Ovary (tissue), 10 donors: ENCODE measurements at places on chromosomes 2 and 18. TPM values are rescaled to one million over a fixed set of nuclear protein-coding genes. Genes with fewer than 3 reads are reported as not detected.

The EIPR1 gene
- total RNA-seq: 8.7 TPM

The TCF23 gene
- 57.1 TPM for total RNA-seq

The NAGK gene
- 68.1 TPM for total RNA-seq

The SERPINB7 gene
- total RNA-seq: not detected

The ADRA2B gene
- total RNA-seq: 0.63 TPM

DNA sequence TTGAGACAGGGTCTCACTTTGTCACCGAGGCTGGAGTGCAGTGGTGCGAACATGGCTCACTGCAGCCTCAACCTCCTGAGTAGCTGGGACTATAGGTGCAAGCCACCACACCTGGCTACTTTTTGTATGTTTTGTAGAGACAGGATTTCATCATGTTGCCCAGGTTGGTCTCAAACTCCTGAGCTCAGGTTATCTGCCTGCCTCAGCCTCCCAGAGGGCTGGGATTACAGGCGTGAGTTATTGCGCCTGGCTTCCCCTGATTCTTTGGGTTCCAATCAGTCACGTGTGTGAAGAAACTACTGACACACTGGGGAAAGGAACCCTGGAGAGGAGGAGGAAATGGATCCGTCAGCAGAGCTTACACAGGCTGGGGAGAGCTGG, 22.3 kb upstream of the RAB10 start:
- H3K27me3 ChIP-seq: no peaks in the 10 kb centered on the region
- no peak overlapping the region for H3K4me3 ChIP-seq
- peaks cover 3% of the 10 kb centered on the region for H3K4me1 ChIP-seq
- no peak overlapping the region for H3K27ac ChIP-seq

GRCh38 chr2:186716899-186717298, 23.0 kb downstream of the FAM171B start:
- no peak for DNase-seq
- peaks cover 2% of the 10 kb centered on the region for H3K4me1 ChIP-seq
- H3K27me3 ChIP-seq: no peaks in the 10 kb centered on the region
- H3K36me3 ChIP-seq: no peaks in the 10 kb centered on the region

GRCh38 chr18:319720-320119, 51.9 kb upstream of the THOC1 start:
- H3K4me1 ChIP-seq: no peaks in the 10 kb centered on the region
- no peak overlapping the region for H3K4me3 ChIP-seq
- DNase-seq: no peak

DNA sequence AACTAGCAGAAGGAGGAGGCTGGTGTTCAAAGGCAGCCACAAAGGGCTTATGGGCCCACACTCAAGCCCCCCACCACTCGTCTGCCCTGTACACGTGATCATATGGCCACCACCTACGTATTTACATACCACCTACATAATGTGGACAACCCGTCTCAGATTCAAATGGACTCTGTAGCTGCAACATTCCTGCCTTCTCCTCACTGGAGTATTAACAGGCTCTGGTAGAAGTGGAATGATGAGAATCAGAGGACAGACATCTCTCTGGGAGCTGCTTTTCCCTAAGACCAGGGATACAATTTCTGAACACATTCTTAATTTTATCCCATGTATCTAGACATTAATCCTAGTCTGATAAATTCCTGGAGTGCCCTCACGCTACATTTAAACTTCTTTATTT, 9.5 kb upstream of the CETN1 start:
- no peak overlapping the region for H3K27ac ChIP-seq

DNA sequence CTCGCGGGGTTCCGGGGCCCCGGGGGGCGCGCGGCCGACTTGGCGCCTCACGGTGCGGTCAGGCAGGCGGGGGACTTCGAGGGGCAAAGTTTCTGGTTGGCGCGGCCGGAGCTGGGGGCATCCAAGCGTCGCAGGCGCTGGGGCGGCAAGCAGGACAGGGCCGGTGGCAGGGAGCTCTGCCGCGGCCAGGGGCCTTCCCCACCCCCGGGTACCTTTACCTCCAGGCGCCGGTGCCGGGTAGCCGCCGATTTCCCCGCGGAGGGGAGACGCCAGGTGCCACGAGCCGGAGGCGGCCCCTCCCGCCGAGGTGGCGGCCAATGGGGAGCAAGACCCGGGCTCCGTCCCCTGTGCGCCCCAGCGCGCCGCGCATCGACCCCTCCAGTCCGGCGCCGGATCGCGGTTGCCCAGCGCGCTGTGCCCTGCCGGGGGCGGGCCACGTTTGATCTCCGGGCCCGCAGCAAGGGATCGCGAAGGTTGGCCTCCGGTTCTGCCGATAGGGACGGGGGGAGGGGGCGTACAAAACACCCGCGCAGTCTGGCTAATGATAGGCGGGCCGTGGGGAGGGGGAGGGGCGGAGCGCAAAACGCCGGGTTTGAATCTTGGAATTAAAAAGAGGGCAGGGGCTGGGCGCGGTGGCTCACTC, at the start of gene ST8SIA5:
ST8SIA5 (minus strand) TSS at position 495 of the 643 bp plus-strand sequence. CDS start 545 bp downstream, outside the sequence.
- no peaks in the 10 kb centered on the region for H3K36me3 ChIP-seq
- no peaks in the 10 kb centered on the region for H3K27me3 ChIP-seq
- no peak within 1 kb of the TSS for H3K27ac ChIP-seq
- no peak for DNase-seq

GRCh38 chr2:189179570-189179950, at the start of gene COL5A2:
COL5A2 (minus strand) TSS chr2:189179761; CDS start chr2:189179604, 157 bp downstream.
- no peaks in the 10 kb centered on the region for H3K36me3 ChIP-seq
- H3K27ac ChIP-seq: peak within 1 kb of the TSS; percentile 9
- H3K4me3 ChIP-seq: peak within 1 kb of the TSS; percentile 56
- H3K4me1 ChIP-seq: peaks cover 1% of the 10 kb centered on the region
- DNase-seq: peak; percentile 62

DNA sequence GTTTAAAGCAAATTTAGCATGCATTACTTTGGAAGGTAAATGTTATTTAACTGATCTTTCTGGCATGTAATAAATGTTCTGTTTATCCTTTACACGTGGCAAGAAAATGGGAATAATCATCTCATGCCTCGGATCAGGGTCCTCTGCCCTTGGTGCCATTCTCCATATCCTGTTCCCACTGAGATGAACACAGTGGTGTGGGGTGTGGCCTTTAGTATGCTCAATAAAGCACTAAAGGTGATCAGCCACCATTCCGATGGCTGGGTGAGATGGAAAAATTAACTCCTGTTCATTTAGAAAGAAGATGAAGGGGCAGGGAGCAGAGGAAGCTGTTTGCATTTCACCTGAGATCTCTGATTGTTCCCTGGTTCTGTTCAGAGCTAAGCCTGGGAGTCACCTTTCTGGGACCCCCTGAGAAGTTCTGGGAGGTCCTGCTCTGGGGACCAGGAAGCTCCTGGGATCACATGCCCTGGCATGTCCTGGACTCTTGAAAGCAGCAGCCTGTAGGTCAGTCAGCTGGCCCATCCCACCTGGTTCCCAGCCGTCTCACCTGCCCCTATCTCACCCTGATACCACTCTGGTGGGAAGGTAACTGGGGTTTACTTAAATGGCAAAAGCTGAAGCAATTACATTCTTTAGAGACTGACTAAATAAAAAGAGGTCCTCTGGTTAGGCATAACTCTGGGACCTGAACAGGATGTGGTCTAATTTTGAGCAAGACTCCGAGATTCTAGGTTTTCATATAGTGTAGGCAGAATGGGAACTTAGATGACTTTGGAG, 288.9 kb upstream of the EPAS1 start:
- H3K27ac ChIP-seq: no peak overlapping the region
- peaks cover 1% of the 10 kb centered on the region for H3K4me1 ChIP-seq
- no peak for DNase-seq
- H3K36me3 ChIP-seq: no peaks in the 10 kb centered on the region
- H3K4me3 ChIP-seq: no peak overlapping the region

GRCh38 chr2:9844576-9844975, 1.3 kb downstream of the TAF1B start:
- no peak overlapping the region for H3K27ac ChIP-seq
- H3K36me3 ChIP-seq: no peaks in the 10 kb centered on the region
- H3K4me3 ChIP-seq: no peak overlapping the region
- no peaks in the 10 kb centered on the region for H3K4me1 ChIP-seq
- H3K27me3 ChIP-seq: no peaks in the 10 kb centered on the region

- no peak overlapping the region for H3K4me3 ChIP-seq
- peaks cover 5% of the 10 kb centered on the region for H3K4me1 ChIP-seq
- H3K27ac ChIP-seq: peak overlapping the region; percentile 35
- H3K36me3 ChIP-seq: no peaks in the 10 kb centered on the region
Measured at GRCh38 chr2:197107291-197108269, 181.1 kb upstream of the PGAP1 start.

DNA sequence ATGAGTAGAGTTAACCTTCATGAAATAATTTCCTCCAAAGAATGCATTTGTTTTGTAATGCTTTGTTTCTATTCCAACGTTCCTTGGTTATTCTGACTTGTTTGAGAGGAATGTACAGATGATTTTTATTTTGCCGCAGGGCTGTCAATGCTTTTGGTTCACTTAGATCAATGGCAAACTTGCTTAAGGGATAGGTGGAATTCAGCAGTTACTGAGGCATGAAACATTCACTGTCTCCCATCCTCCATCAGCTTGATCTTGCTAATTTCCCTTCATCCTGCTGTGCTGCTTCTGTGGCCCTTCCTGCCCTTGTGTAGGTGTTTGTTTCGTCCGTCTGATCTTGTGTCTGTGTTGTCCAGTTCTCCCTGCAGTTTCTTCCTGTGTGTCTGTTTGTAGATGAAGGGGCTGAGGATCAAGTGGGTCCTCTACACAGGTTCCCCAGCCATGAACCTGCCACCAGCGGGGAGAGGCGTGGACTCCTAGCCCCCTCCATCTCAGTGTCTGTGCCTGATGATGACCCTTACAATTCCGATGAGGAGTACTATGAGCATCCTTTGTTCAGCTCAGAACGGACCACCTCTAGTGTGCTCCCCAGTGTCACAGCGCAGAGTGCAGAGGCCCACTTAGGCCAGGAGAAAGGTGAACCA, 84.2 kb upstream of the UNC80 start:
- no peaks in the 10 kb centered on the region for H3K4me1 ChIP-seq
- no peaks in the 10 kb centered on the region for H3K27me3 ChIP-seq
- no peaks in the 10 kb centered on the region for H3K36me3 ChIP-seq
- no peak overlapping the region for H3K4me3 ChIP-seq

- H3K4me1 ChIP-seq: no peaks in the 10 kb centered on the region
- DNase-seq: no peak
- no peaks in the 10 kb centered on the region for H3K27me3 ChIP-seq
- H3K27ac ChIP-seq: no peak overlapping the region
- no peaks in the 10 kb centered on the region for H3K36me3 ChIP-seq
- no peak overlapping the region for H3K4me3 ChIP-seq
Measured at GRCh38 chr2:157349949-157350515, 24.4 kb upstream of the ERMN start.

DNA sequence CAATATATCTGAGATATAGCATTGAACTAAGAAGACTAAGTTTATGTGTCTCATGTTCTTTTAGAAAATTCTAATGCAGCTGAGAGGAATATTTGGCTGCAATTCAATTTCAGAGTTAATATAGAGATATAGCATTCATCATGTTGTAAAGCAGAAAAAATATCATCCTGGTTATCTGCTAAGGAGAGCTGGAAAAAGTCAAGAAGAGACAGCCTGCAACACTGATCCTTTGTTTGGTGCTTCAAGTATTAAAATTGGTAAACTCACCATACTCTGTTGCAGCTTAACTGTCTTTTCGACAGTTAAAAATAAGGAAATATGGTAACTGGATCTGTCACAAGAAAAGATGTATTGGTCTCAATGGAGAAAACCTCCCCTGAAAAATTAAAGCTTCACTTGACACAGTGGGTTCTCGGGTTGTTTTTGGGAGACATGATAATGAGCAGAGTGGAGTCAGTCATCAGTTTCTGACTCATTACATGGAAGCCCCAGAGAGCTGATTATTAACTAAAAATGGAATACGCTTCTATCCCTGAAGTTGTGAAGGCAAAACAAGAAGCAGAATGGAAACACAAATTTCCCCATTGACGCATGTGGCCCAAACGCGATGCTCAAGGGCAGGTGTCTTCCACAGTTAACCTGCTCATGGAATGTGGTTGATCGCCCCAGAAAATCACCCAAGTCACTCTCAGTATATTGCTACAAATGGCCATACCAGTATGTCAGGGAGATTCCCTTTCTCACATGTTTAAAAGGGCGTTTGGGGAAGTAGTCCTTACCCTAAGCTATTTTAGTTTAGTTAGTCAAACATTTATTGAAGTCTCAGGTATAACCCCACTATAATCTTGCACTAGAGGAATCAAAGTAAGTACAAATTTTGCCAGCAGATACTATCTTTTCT, 8.2 kb downstream of the BCL2 start:
- no peak overlapping the region for H3K4me3 ChIP-seq
- DNase-seq: no peak
- no peak overlapping the region for H3K27ac ChIP-seq
- H3K4me1 ChIP-seq: peaks cover 13% of the 10 kb centered on the region
- H3K27me3 ChIP-seq: no peaks in the 10 kb centered on the region

DNA sequence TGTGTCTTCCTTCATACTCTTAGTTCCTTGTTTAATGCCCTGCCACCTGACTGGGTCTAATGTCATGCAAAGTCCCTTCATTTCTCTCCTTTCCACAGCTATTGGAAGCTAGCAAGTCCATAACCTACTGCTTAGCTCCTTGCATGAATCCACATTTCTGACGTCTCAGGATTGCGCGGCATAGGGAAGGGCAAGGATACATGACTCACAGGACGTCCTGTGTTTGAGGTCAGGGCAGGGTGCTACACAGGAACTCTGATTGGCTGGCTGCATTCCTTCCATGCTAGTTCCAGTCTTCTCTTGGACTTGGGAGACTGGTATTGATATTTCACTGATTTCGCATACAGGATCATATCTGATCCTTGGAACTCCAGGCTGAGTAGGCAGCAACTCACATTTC, 137.9 kb downstream of the CDH2 start:
- DNase-seq: no peak
- H3K4me3 ChIP-seq: no peak overlapping the region
- no peaks in the 10 kb centered on the region for H3K4me1 ChIP-seq
- no peaks in the 10 kb centered on the region for H3K27me3 ChIP-seq

DNA sequence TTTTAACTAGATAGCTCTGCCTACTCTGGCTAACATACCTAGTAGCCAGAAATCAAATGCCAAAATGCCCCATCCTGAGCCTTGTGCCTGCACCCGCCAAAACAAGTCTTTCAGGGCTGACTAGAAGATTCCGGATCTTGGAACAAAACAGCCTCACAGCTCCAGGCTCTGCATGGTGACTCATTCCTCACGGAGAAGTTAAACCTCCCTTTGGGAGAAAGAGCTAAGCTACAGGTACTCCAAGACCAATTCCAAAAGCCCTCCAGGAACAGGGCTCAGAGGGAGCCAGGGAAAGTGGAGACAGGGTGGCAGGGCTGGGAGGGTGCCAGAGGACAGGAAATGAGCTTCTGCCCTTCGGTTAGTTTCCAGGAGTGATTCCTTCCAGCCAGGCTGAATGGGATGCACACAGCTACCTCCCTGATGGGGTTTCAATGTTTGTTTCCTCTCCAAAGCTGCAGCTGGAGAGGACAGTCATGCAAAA, 295.6 kb downstream of the TNS1 start:
- H3K4me1 ChIP-seq: peaks cover 12% of the 10 kb centered on the region
- H3K4me3 ChIP-seq: no peak overlapping the region
- DNase-seq: peak; percentile 65
- H3K27me3 ChIP-seq: no peaks in the 10 kb centered on the region
